Prostate gland (tissue), 2 donors: ENCODE measurements at places on chromosomes 16 and 17. TPM values are rescaled to one million over a fixed set of nuclear protein-coding genes. Genes with fewer than 3 reads are reported as not detected.

Gene C1QTNF1
- total RNA-seq, result 16.3 TPM

Gene GLTPD2
- total RNA-seq, result not detected

Gene MT2A
- 214 TPM for total RNA-seq

Gene MYH4
- total RNA-seq, result not detected

Gene MT4
- total RNA-seq, result not detected

GRCh38 chr16:73140929-73141328, 93.0 kb upstream of the ZFHX3 start:
- DNase-seq, result no peak

GRCh38 chr17:7023576-7024401, 939 bp downstream of the BCL6B start:
- peak; percentile 78 for DNase-seq

- DNase-seq, result no peak
These were observed 6.3 kb downstream of the MYBBP1A start for GRCh38 chr17:4548721-4549531.

GRCh38 chr16:83630979-83631378, 176.8 kb upstream of the HSBP1 start:
- peak; percentile 23 for DNase-seq

GRCh38 chr17:67585077-67585602, 132.6 kb upstream of the NOL11 start:
- no peak for DNase-seq

- no peak for DNase-seq
These were observed 132.8 kb downstream of the SEC14L1 start for GRCh38 chr17:77273397-77274085.

GRCh38 chr16:88753602-88754001, 31.4 kb downstream of the PIEZO1 start:
- DNase-seq, result no peak

DNA sequence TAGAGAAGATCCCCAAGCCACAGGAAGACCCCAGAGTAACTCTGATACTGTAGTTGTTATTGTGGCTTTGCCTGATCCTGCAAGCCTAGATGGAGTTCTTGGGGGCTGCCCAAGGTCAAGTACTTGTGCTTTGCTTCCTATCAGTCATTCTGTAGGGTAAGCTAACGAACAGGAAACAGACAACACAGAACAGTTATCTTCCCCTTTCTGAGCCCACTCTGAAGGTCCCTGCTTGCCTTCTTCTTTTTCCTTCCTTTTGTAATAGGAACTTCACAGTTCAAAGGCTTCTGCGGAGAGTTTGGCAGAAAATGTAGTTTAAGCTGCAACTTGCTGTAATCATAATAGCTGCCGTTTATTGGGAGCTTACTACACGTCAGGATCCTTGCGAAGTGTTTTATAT, 494.1 kb upstream of the ERCC4 start:
- DNase-seq, result no peak

DNA sequence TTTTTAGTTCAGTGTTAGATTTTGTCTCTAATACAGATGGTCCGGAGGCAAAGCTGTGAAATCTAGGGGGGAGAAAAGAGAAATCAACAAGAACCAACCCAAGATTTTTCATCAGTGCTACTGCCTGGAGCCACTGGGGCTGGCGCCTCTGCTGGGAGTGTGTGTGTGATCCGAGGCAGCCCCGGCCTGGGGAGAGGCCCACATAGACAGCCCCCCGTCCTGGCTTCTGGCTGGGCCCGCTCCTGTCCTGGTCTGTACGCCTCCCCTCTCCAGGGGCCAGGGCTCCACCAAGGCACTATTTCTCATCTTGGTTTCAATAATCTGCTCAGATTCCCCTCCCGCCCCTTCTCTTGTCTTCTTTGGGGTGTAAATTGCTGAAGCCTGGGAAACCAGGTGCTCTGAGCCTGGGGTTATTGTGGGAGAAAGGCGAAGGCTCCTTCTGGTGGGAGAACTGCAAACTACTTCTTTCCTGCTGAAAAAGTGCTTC, 7.8 kb downstream of the BAHCC1 start:
- DNase-seq, result no peak

DNA sequence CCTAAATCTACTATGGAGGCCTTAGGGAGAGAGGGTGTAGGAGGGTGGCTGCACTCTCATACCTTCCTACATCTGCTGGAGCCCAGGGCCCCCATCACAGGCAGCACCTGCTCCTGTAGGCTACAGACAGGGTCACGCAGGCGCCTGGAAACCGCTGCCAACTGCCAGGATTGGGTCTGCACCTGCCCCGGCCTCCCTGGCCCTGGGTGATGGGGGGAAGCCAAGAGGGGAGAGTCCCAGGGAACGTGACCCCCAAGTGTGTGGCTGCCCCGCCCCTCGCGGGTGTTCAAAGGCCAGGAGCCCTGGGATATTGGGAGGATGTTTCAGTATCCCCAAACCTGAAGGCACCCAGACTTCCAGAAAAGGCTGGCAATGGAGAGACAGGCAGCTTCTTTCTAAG, 5.6 kb upstream of the TEX19 start:
- no peak for DNase-seq
